ENCODE measurements at places on chromosomes 3 and 15. TPM values are rescaled to one million over a fixed set of nuclear protein-coding genes. Genes with fewer than 3 reads are reported as not detected.

- no peaks in the 10 kb centered on the region for H3K36me3 ChIP-seq
- no peaks in the 10 kb centered on the region for H3K4me1 ChIP-seq
- H3K27ac ChIP-seq, result no peak overlapping the region
Measured at GRCh38 chr3:58658508-58658907, 8.1 kb downstream of the FAM3D start.

GRCh38 chr15:73660455-73660854 is 23.7 kb upstream of the CD276 start:
- DNase-seq, result no peak
- H3K36me3 ChIP-seq, result no peaks in the 10 kb centered on the region

DNA sequence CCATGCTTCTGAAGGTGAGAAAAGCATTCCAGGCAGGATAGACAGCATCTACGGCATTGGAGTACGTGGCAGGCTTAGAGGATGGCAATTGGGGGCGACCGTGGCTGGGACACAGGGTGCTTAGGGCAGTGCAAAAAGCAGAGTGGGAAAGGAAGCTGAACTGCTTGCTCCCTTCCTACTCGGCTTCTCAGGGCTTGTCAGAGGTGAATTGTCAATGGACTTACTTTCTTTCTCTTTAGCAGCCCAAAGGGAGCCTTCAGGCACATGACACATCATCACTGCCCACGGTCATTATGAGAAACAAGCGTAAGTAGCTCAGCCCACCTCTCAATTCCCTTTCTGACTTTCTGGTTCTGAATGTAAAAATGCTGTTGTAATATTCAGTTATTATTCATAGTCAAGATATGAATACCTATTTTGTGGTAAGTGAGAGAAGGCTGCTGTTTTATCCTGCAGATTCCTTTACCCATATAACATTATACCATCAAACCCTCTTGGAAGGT is 84.3 kb downstream of the KLHL25 start:
- H3K27ac ChIP-seq, result no peak overlapping the region
- DNase-seq, result no peak
- peaks cover 8% of the 10 kb centered on the region for H3K36me3 ChIP-seq
- no peaks in the 10 kb centered on the region for H3K27me3 ChIP-seq
- H3K4me1 ChIP-seq, result peaks cover 27% of the 10 kb centered on the region

- DNase-seq, result no peak
- no peak overlapping the region for H3K4me3 ChIP-seq
- no peak overlapping the region for H3K27ac ChIP-seq
- no peaks in the 10 kb centered on the region for H3K4me1 ChIP-seq
- no peaks in the 10 kb centered on the region for H3K27me3 ChIP-seq
- H3K36me3 ChIP-seq, result peaks cover 8% of the 10 kb centered on the region
Measured at GRCh38 chr3:170081079-170081741, 43.4 kb downstream of the GPR160 start.

GRCh38 chr3:190585805-190586630 is 72.1 kb downstream of the IL1RAP start:
- no peaks in the 10 kb centered on the region for H3K4me1 ChIP-seq
- H3K27ac ChIP-seq, result no peak overlapping the region
- H3K36me3 ChIP-seq, result no peaks in the 10 kb centered on the region
- no peak overlapping the region for H3K4me3 ChIP-seq
- no peaks in the 10 kb centered on the region for H3K27me3 ChIP-seq

DNA sequence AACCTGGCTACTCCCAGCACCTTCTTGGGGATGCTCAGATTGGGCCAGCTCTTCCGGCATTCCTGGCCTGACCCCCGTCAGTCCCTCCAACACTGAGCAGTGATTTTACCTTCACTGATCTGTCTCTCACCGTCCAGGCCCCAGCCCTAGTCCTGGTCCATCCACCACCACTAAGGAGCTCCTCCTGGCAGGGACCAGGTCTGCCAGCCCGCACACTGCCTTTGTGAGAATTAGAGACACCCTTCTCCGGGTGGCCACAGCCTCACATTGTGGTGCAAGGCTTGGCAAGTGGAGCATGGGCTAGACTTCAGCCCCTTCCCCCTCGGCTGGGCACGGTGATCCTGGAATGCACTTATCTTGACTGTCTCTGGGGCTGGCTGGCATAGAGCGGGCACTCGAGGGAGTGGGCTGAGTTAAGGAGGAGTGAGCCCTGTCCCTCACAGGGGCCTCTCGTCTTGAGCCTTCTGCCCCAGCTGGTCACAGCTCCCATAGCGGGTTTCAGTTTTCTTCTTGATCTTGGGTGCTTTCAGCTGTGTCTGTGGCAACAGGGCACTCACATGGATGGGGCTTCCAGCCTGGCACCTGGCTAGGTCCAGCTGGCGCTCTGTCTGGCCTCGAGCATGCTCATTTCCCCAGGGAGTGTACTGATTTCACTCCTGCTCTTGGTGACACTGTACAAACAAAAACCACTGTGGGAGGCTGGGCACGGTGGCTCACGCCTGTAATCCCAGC is 53.9 kb downstream of the LINGO1 start:
- peaks cover 9% of the 10 kb centered on the region for H3K4me1 ChIP-seq
- H3K4me3 ChIP-seq, result no peak overlapping the region
- no peaks in the 10 kb centered on the region for H3K27me3 ChIP-seq
- no peak overlapping the region for H3K27ac ChIP-seq
- DNase-seq, result no peak
- H3K36me3 ChIP-seq, result no peaks in the 10 kb centered on the region

- H3K27ac ChIP-seq, result no peak overlapping the region
- H3K27me3 ChIP-seq, result no peaks in the 10 kb centered on the region
- H3K4me3 ChIP-seq, result no peak overlapping the region
- no peaks in the 10 kb centered on the region for H3K4me1 ChIP-seq
Measured at GRCh38 chr15:70014860-70015490, 82.7 kb downstream of the TLE3 start.

DNA sequence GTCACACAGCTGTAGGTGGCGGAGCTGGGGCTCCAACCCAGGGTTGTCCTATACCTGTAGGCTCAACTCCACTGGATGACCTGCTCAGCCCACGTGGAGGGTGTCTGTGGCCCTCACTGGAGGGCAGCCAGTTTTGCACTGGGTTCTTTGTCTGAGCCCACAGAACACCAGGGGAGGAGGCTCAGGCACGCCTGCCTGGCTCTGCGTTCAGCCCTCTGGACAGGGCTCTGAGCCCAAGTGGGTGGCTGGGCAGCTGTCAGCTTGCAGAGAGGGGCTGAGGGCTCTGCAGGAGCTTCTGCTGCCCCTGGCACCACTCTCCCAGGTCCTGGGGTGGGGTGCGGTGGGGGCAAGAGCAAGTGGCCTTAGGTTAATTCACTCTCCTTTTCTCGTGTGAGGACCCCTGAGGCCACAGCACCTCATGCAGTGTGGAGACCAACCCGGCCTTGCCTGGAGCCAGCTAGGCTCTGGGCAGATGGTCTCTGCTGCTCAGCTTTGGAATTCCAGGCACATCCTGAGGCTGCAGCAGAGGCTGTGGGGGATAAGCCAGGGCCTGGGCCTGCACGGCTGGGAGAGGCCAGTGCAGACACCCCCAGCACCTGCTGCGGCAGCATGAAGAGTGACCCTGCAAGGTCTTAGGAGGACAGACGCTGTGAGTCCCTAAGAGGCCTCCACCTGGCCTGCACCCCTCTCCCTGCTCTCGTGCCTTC is 23.5 kb downstream of the DUSP7 start:
- no peak overlapping the region for H3K27ac ChIP-seq
- H3K4me3 ChIP-seq, result no peak overlapping the region
- no peaks in the 10 kb centered on the region for H3K4me1 ChIP-seq
- no peaks in the 10 kb centered on the region for H3K36me3 ChIP-seq
- DNase-seq, result no peak

DNA sequence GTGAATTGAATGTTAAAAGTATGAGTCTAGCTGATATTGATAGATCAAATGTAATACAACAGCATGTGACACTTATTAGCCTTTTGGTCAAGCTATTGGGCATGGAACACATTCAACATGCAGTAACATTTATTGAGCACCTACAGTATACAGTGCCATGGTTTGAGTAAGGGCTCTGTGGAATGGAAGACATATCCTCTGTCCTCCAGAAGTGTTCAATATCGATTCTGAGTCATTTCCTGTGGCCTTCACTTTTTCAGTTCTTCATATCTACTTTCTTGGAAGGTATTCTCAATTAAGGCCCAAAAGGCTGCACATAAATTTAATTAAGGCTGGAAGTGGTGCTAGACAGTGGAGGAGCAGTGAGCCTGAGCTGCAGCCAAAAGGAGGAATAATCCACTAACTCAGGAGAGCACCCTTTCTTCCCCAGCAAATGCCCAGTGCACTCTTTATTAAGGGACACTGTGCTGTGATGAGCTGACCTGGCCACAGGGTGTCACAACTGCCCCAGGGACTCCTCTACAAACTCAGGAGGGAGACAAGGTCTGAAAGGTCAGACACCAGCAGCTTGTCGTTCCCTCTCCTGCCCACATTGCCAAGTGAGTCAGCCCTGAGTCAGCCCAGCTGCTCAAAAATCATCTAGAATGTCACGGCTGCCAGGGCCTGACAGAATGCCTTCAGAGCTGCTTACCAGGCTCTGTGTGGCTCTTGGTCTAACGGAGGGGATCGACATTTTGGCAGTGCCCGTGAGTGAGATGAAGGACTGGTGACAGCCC is 544.8 kb downstream of the AGBL1 start:
- H3K4me1 ChIP-seq, result no peaks in the 10 kb centered on the region
- H3K27ac ChIP-seq, result no peak overlapping the region
- peak; percentile 13 for DNase-seq
- H3K27me3 ChIP-seq, result no peaks in the 10 kb centered on the region
- H3K4me3 ChIP-seq, result no peak overlapping the region

- H3K4me3 ChIP-seq, result no peak overlapping the region
- H3K36me3 ChIP-seq, result no peaks in the 10 kb centered on the region
- no peak for DNase-seq
- no peaks in the 10 kb centered on the region for H3K27me3 ChIP-seq
- no peak overlapping the region for H3K27ac ChIP-seq
- H3K4me1 ChIP-seq, result no peaks in the 10 kb centered on the region
Measured at GRCh38 chr15:57329582-57330367, 46.5 kb upstream of the CGNL1 start.

The ADAMTS17 gene
- 2.8 TPM for total RNA-seq

The WDR76 gene
- 3.8 TPM for total RNA-seq

The CCRL2 gene
- 4.4 TPM for total RNA-seq

The GMNC gene
- total RNA-seq, result not detected

The TMEM108 gene
- 0.41 TPM for total RNA-seq

The CCDC13 gene
- 3.1 TPM for total RNA-seq

All from thoracic aorta (tissue), 2 donors.